Activated naive CD8-positive, alpha-beta T cell treated with anti-CD3 and anti-CD28 coated beads, Interleukin-2, amount 50 U/mL, for 24 hours (primary cell): ENCODE measurements at places on chromosomes 13 and 19.

DNA sequence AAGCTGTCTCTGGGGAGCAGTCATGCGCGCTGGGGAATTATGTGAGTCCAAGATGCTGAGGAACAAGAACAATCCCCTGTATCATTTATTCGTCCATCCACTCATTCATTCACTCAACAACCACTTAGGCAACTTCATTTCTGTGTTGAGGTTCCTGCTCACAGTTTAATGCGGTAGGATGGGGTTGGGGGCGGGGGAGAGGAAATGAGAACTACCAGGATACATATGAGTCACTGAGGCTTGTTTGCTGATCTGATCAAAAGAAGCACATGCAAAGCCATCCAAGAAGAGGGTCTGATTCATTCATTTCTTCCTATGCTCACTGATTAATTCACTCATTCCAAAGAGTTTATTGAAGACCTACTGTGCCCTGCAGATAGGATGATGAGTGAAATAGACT, 20.9 kb downstream of the ZNF536 start:
- no peak overlapping the region for H3K4me3 ChIP-seq
- H3K27ac ChIP-seq, result no peak overlapping the region
- no peaks in the 10 kb centered on the region for H3K36me3 ChIP-seq
- H3K27me3 ChIP-seq, result peaks cover 4% of the 10 kb centered on the region

DNA sequence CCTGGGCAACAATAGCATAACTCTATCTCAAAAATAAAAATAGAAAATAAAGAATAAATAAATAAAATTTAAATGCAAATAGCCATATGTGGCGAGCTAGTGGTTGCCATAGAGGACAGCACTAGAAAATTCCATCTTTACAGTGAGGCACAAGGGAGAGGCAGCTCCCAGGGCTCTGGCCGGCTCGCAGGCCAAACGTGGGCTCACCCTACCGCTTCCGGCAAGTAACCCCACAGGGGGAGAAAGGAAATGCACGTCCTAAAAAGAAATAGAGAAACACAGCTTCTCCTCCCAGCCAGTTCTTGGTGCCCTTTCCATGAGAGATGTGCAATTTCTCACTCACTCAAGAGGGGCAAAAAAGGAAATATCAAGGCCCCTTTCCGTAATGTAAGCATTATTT, 12.4 kb upstream of the GRWD1 start:
- DNase-seq, result no peak
- H3K4me1 ChIP-seq, result no peaks in the 10 kb centered on the region
- peaks cover 15% of the 10 kb centered on the region for H3K27me3 ChIP-seq
- no peak overlapping the region for H3K27ac ChIP-seq
- no peaks in the 10 kb centered on the region for H3K36me3 ChIP-seq
- H3K4me3 ChIP-seq, result no peak overlapping the region

- H3K4me3 ChIP-seq, result peak overlapping the region; percentile 91
- DNase-seq, result no peak
- peaks cover 38% of the 10 kb centered on the region for H3K4me1 ChIP-seq
- H3K36me3 ChIP-seq, result peaks cover 4% of the 10 kb centered on the region
Observed at GRCh38 chr19:58406818-58407657, 1.4 kb upstream of the ZNF584 start.

GRCh38 chr19:7254590-7254989, 39.6 kb downstream of the INSR start:
- no peaks in the 10 kb centered on the region for H3K36me3 ChIP-seq
- DNase-seq, result no peak
- no peaks in the 10 kb centered on the region for H3K4me1 ChIP-seq
- H3K27ac ChIP-seq, result no peak overlapping the region

- no peak for DNase-seq
- H3K27me3 ChIP-seq, result no peaks in the 10 kb centered on the region
- no peak overlapping the region for H3K4me3 ChIP-seq
Observed at GRCh38 chr13:23991119-23991518, 93.8 kb upstream of the C1QTNF9B start.

- peaks cover 4% of the 10 kb centered on the region for H3K4me1 ChIP-seq
- no peaks in the 10 kb centered on the region for H3K36me3 ChIP-seq
- H3K27me3 ChIP-seq, result peaks cover 56% of the 10 kb centered on the region
- no peak for DNase-seq
Observed at GRCh38 chr19:8149261-8150094, at the start of gene FBN3. Gene FBN3 (minus strand): TSS chr19:8149592. CDS start chr19:8147480, 2,112 bp downstream.

GRCh38 chr19:16594131-16594586, 21.9 kb upstream of the SLC35E1 start:
- H3K36me3 ChIP-seq, result no peaks in the 10 kb centered on the region
- peaks cover 83% of the 10 kb centered on the region for H3K4me1 ChIP-seq
- peak overlapping the region; percentile 74 for H3K27ac ChIP-seq
- peak overlapping the region; percentile 68 for H3K4me3 ChIP-seq
- no peaks in the 10 kb centered on the region for H3K27me3 ChIP-seq

GRCh38 chr13:113816254-113816929, 47.5 kb downstream of the GAS6 start:
- H3K4me3 ChIP-seq, result peak overlapping the region; percentile 92
- peaks cover 6% of the 10 kb centered on the region for H3K36me3 ChIP-seq
- H3K27me3 ChIP-seq, result peaks cover 3% of the 10 kb centered on the region
- H3K27ac ChIP-seq, result peak overlapping the region; percentile 81

GRCh38 chr13:95319551-95320274, 18.5 kb upstream of the ABCC4 start:
- no peaks in the 10 kb centered on the region for H3K36me3 ChIP-seq
- H3K27me3 ChIP-seq, result peaks cover 1% of the 10 kb centered on the region
- no peak overlapping the region for H3K4me3 ChIP-seq

DNA sequence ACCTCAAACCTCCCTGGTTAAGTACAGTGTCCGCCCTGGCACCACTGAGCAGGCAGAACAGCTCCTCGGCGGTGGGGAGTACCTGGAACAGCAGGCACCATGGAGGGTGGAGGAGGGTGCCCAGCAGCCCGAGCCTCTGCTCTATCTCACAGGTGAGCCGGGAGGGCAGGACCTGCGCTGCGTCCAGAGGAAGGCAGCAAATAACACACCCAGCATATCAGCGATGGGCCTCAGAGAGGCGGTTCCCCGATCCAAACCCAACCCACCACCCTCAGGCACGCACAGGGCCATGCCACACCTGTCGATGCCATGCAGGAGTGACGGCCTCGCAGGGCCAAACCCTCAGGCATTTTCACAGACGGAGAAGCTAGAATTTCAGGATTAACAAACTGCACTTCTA, 11.8 kb downstream of the PEPD start:
- H3K4me3 ChIP-seq, result no peak overlapping the region
- no peaks in the 10 kb centered on the region for H3K36me3 ChIP-seq
- no peak for DNase-seq
- H3K4me1 ChIP-seq, result no peaks in the 10 kb centered on the region
- no peak overlapping the region for H3K27ac ChIP-seq
- H3K27me3 ChIP-seq, result no peaks in the 10 kb centered on the region

DNA sequence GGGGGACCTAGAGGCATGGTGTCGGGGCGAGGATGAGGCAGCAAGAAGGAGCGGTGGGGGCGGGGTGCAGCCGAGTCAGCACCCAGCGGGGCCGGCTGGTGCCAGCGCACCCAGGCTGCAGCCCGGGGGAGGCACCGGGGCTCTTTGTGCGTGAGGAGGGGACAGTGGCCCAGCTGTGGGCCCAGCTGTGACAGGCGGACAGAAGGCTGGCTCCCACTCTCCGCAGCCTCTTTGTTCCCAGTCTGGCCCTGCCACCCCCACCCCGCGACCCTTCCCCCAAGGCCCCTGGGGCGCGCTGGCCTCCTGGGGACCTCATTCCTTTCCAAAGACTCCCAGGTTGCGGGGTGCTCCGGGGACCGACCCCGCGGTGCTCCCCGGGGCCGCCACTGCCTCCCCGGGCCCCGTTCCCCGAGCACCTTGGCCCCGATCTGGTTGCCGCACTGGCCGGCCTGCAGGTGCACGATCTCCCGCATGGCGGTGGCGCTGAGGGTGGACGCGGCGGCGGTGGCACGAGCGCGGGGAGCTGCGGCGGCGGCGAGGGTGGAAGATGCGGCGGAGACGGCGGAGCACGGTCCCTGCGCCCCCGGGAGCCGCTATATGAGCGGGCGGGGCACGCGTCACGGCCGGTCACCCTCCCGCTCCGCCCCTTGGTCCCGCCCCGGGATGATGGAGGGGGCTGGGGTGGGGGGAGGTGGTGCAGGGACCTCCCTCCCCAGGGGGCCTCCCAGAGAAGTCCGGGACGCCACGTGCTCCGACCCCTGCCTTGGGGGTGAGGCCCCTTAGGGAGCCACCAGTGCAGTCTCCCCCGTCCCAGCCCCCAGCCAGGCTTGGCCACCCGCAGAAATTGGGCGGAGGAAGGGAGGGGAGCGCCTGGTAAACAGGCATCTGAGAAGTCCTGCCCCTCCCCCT, at the start of gene TUBB4A:
TSS of gene TUBB4A (minus strand) at position 570 of the 909 bp plus-strand sequence. CDS start at position 473, 97 bp downstream.
- H3K4me3 ChIP-seq, result peak within 1 kb of the TSS; percentile 82
- peak within 1 kb of the TSS; percentile 49 for H3K27ac ChIP-seq
- H3K27me3 ChIP-seq, result peaks cover 10% of the 10 kb centered on the region
- H3K36me3 ChIP-seq, result no peaks in the 10 kb centered on the region
- peak; percentile 64 for DNase-seq

GRCh38 chr19:44689290-44690130, 9.4 kb upstream of the CEACAM16 start:
- peaks cover 20% of the 10 kb centered on the region for H3K27me3 ChIP-seq
- H3K27ac ChIP-seq, result no peak overlapping the region
- no peaks in the 10 kb centered on the region for H3K36me3 ChIP-seq
- H3K4me3 ChIP-seq, result no peak overlapping the region
- peaks cover 56% of the 10 kb centered on the region for H3K4me1 ChIP-seq

DNA sequence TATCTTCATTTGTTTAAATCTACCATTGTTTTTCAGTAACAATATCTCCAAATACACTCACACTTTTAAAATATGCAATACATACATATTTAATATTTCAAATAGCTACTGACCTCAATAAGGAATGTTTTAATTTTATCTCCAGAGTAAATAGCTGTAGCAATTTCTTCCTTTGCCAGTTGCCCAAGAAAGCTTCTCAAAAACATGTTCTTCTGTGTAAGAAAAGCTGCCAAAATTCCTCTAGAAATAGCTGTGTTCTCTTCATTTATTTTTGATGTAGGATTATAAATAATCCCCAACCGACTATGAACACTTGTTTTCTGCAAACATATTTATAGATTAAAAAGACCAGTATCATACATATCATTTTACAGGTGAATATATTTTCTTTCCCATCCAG, 150.5 kb downstream of the UGGT2 start:
- H3K36me3 ChIP-seq, result no peaks in the 10 kb centered on the region
- H3K27me3 ChIP-seq, result no peaks in the 10 kb centered on the region
- DNase-seq, result no peak
- H3K4me1 ChIP-seq, result no peaks in the 10 kb centered on the region
- no peak overlapping the region for H3K27ac ChIP-seq
- H3K4me3 ChIP-seq, result no peak overlapping the region
